ENCODE measurements at places on chromosomes 4 and X.

GRCh38 chrX:105697984-105698781 lies 124.2 kb upstream of the NRK start:
- DNase-seq: no peak

DNA sequence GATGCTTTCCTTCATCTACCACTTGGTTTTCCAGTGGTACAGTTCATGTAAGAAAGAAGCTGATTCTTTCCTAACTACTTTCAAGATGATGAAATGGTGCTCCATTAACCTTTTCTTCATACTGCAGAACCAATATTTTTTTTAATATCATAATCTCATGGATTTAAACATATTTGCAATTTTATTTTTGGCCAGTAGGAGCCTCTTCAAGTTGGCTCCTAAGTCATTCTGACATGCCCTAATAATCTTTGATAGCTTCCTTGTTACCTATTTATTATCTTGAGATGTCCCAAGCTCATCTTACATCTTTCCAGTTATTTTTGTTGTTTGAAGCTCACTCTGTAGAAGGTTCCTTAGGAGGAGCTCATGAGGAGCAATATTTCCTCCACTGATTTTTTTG lies 170.2 kb downstream of the APBB2 start:
- DNase-seq: no peak

DNA sequence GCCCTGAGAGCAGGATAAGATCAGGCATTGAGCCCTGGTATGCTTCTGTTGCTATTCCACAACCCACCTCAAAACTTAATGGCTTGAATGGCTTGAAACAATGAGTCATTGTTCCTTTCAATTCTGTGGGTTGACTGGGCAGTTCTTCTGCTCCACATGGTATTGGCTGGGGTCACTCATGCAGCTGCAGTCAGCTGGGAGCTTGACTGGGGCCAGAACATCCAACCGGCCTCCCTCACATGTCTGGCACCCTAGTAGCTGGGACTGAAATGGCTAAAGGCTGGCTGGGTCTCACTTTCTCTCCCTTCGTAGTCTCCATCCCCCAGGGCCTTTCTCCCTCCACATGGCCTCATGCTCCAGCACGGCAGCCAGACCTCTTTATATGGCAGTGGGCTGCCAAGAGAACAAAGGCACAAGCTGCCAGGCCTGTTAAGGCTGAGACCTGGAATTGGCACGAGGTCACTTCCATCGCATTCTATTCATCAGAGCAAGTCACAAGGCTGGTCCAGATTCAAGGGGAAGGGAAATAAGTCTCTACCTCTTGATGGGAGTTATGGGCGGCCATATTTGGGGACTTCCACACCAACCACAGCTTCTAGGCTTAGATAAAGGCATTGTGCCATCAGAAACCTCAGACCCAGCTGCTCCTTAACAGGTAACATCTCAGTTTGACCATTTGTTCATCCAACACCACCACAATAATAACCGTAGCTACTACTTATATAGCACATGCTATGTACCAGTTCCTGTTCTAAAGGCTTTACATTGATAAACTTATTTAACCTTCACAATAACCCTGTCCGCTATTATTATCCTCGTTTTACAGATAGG lies 159.7 kb upstream of the ATP6AP2 start:
- DNase-seq: peak; percentile 58

DNA sequence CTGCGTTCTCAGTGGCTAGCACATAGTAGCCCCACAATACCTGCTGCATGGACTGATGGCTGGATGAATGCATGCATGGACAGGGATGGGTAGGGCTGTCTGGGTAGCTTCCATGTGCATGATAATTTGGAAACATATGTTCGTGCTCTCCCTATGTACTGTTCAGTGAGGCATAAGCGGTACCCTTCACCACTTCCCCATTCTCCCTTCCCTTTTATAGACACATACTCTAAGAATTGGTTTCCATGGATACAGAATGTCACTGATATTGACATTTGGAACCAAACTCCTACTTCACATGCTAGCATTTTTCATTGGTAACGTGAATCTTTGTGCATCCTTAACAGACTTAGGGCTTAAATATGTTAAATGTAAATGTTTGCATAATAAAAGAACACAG lies 20.4 kb downstream of the USP46 start:
- no peak for DNase-seq

GRCh38 chrX:53398216-53398615 lies 24.2 kb downstream of the SMC1A start:
- DNase-seq: no peak

DNA sequence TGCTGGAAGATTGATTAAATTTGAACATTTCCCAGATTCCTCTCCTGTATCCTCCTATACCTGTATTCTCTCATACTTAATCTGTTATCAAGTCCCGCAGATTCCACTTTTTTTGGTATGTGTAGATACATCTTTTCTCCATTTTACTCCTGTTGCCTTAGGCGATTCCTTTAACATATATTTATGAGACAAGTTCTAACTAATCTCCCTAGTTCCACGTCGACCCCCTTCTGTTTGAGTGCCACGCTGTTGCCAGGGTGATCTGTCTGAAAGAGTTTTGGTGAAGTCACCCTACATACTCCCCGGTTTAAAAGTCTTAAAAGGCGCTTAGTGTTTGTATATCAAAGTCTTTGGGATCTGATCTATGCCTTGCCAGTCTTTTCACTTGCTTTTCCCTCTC lies 2.4 kb downstream of the HNRNPH2 start:
- no peak for DNase-seq

Measured in endodermal cell (in vitro differentiated cells).